ENCODE measurements at places on chromosomes 1 and 21.

DNA sequence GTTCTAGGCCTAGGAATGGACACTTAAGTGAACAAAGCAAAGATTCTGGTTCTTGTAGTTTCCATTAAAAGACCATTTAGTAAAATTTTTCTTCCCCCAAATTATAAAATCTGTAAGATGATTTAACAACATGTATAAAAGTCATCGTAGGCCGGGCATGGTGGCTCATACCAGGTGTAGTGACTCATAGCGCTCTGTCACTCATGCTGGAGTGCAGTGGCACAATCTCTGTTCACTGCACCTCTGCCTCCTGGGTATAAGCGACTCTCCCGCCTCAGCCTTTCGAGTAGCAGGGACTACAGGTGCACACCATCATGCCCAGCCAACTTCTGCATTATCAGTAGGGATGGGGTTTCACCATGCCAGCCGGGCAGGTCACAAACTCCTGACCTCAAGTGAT lies 9.1 kb downstream of the ASPM start:
- no peak for DNase-seq

GRCh38 chr1:54490361-54491248 lies 57.4 kb upstream of the ACOT11 start:
- no peak for DNase-seq

DNA sequence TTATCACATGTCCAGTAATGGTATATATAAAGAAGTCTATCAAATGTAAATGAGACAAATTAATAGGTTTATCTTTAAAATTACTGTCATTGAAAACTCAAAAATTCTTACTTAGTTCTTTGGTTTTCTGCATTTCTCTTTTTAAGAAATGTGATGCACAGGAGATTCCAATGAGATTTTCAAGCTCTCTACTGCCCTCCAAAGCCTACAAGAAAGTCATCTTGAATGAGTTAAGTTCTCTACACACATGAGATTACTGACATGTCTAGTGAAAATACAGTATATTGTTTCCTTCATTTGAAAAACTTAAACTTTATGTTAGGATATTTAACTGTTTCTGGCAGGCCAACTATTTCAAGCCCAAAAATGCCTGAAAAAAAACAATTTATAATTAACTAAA lies 68.8 kb downstream of the ITGB3BP start:
- DNase-seq, result no peak

DNA sequence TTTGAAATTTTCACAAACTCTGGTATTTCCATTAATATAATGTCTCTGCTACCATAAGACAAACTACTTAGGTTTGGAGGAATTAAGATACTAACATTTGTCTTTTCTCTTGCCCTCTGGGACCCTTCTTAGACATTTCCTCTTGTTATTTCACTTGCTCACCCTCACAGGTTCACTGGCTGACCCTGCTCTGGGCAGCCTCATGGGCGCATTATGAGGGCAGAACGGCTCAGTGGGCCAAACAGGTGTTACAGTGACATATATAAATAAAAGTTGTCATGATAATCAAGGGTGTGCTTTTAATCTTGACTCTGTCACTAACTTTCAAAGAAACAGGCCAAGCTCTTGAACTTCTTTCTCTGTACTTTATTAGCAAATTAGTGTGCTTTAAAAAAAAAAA lies 46.5 kb downstream of the ZNHIT6 start:
- no peak for DNase-seq

GRCh38 chr1:156586892-156587477 lies 4.6 kb upstream of the NAXE start:
- DNase-seq, result no peak

- no peak for DNase-seq
These were observed 14.4 kb downstream of the HEYL start for GRCh38 chr1:39625009-39625408.

- no peak for DNase-seq
These were observed 666.7 kb downstream of the NCAM2 start for GRCh38 chr21:21664871-21665270.

- DNase-seq, result no peak
These were observed 11.2 kb downstream of the ACTRT2 start for GRCh38 chr1:3032371-3033039.

GRCh38 chr1:152855661-152856060 lies 4.1 kb upstream of the LCE7A start:
- no peak for DNase-seq

DNA sequence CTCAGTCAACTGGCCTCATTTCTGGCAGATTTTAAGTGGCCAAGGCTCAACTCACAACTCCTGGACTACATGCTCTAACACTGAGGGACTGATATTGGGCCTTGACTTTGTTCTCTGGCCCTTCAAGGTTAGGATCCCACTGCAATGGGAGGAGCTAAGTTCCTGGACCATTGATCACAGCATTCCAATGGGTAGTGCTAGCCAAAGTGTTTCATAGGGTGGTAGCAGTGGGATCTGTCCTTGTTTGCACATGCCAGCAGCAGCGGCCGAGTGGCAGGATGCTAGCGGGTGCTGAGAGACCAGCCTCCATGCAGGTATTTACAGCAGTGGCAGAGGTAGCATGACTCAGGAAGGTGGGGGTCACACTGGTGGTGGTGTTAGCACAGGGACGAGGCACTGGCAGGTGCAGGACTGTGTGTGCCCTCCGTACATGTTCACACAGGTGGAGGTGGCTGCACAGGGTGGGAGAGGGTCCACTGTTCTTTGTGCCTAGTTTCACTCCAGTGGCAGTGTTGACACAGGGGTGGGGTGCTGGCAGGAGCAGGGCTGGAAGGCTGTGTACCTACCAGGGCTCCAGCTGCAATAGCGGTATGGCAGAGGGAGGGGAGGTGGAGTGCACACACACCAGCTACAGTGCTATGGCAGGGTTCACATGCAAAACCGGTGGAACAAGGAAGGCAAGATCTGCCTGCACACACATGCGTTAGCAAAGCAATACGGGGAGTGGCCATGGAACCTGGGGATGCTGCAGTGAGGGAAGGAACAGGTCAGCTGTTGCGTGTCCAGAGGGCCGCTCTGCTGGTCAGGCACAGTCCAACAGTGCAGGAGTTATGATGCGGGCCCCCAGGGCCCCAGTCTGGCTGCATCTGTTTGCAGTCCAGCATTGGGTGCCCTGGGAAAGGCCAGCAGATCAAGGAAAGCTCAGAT lies 51.7 kb downstream of the COL24A1 start:
- no peak for DNase-seq

GRCh38 chr1:156115514-156116374 lies 1.2 kb downstream of the LMNA start:
- no peak for DNase-seq

GRCh38 chr1:105208581-105208980 lies 1458.9 kb downstream of the AMY1C start:
- DNase-seq, result no peak

DNA sequence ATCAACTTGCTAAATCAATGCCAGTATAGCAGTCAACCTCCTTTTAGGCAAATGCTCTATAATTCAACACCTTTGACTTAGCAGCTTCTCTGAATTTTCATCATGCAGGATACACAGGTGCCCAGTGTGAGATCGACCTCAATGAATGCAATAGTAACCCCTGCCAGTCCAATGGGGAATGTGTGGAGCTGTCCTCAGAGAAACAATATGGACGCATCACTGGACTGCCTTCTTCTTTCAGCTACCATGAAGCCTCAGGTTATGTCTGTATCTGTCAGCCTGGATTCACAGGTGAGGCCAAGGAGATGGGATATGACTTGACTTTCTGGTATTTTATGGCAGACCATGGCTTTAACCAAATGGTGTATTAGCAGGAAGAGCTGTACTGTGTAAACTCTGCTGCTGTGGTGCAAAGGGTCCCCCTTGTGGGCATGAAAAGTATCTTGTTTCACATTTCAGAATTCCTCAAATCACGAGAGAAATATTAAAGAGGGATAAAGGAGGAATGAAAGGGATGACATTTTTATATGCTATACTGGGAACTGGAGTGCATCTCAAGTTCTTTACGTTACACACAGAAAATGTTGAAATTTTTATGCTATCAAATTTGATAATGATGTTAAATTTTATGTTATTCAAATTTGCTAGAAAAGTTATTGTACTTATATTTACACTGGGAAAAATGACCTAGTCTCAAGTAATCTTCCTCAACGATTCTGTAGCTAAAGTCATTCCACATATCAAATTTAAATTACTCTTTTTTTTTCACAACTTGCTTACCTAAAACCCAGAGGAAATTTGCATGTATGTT lies 88.9 kb downstream of the CRB1 start:
- no peak for DNase-seq

- DNase-seq, result no peak
These were observed 23.8 kb upstream of the PPP1R15B start for GRCh38 chr1:204435381-204435831.

DNA sequence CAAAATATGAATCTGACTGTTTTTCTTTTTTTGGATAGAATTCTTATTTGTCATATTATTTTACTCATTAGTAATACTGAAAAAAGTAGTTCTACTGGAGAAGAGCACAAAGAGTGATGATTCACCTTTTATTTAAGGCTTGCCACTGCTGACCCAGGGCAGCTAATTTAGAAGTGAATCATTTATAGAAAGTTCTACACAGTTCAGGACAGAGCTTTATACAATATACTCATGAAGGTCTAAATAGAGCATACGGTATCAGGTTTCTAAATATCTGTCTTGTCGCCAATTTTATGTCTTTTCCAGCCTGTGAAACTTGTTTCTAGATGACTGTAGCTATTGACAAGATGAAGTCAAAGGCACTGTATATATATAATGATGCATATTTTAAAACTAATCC lies 25.0 kb downstream of the GIPC2 start:
- DNase-seq, result no peak

DNA sequence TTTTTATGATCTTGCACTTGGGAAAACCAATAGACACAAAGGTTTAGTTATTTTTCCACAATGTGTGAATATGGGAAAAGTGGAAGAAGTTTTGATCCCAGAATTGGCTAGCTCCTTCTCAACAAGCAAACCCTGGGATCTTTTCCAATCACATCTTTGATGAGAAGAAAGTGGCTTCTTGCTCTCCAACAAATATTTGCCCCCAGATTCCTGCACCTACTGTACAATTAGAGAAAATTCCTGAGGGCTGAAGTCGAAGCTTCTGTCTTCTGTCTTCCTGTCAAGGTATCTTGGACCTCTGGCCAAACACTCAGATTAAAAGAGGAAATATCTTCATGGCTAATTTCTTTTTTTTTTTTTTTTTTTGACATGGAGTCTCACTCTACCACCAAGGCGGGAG lies 113.1 kb upstream of the SLC45A1 start:
- no peak for DNase-seq

DNA sequence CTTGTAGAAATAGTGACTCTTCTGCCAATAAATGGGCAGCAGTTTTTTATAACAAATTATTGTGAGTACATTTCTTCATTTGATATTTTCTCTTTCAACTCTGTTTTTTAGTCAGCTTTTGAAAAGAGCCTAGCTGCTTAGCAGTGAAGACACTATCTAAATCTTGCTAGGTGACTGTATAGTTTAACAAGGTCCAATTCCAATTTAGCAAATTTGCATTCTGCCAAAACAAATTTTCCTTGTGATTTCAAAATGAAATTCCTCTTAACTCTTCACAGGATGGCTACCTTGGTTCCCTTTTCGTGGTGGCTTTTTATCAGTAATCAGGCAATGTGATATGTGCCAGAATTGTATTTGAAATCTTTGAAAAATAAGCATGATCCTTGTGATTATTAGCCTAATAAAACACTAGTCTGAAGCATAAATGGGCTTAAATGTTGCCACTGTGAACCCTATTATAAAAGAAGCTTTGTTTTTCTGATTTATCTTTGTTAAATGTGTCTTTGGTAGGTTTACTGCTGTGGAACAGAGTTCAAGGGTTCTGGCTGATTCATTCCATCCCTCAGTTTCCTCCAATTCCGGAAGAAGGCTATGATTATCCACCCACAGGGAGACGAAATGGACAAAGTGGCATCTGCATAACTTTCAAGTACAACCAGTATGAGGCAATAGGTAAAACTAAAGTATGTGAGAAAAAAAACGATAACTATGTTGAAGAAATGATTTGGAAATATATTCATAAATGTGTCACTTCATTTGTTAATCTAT lies 12.2 kb downstream of the DNASE2B start:
- DNase-seq, result no peak

DNA sequence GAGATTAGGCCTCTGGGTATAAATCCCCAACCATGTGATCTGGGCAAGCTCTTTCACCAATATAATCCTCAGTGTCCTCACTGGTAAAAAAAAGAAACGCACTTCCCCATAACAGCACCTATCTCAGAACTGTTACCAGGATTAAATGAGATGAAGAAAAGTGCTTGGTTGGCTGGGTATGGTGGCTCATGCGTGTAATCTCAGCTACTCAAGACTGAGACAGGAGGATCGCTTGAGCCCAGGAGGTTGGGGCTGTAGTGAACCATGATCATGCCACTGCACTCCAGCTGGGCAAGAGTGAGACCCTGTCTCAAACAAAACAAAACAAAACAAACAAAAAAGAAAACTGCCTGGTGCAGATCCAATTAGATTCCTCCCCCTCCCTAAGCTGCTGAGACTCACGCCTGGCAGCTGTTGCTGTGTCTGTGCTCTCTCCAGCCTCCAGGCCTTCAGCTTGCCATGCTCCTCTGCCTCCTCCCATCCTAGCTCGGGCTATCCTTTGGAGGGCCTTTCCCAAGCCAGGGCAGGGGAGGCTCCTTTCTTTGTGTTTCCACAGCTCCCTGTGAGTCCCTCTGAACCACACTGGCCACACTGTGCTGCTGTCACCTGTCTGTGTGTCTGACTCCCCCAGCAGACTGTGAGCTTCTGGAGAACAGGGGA lies 19.0 kb downstream of the CYB5RL start:
- no peak for DNase-seq

DNA sequence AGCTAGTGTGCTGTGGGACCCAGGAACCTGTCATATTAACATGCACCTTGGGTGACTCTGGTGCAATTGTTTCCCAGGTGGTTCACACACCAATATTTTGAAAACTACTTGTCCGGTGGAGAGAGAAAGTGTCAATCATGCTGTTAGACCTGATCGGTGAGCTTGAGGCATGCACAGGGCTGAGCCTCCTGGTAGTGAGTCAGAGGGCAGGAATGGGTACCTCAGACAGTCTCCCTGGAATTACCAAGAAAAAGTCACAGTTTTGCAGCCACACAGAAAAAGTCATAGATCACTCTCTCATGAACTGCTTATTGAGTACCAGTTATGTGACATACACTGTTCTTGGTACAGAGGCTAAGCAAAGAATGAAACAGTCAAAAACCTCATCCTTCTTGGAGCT lies 140.1 kb upstream of the NFIA start:
- DNase-seq, result no peak

DNA sequence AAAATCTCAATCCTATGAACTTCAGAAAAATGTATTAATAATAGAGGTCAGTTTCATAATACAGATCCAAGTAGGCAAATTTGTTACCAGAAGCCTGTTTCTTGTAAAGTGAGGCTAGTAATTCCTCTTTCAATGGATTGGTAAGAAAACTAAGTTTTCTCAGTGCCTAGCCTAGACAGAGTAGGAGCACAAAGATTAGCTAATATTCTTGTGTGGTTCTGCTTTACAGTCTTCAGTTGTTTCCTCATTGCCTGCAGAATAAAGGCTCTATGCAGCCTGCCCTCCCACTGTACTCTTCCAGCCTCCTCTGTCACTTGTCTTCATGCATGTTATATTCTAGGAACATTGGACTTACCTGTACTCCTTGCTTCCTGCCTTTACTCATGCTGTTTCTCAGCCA lies 2.4 kb upstream of the PPP1R15B start:
- no peak for DNase-seq
